ENCODE measurements at places on chromosomes 4 and X.
A peak's percentile ranks its signal among the peaks of the same experiment; 100 is the strongest.

GRCh38 chrX:34585561-34585960, 71.5 kb downstream of the TMEM47 start:
- DNase-seq: no peak

GRCh38 chrX:93594780-93595179, 78.6 kb downstream of the NAP1L3 start:
- no peak for DNase-seq

- DNase-seq: no peak
Measured at GRCh38 chrX:133350751-133351150, 64.5 kb downstream of the GPC4 start.

DNA sequence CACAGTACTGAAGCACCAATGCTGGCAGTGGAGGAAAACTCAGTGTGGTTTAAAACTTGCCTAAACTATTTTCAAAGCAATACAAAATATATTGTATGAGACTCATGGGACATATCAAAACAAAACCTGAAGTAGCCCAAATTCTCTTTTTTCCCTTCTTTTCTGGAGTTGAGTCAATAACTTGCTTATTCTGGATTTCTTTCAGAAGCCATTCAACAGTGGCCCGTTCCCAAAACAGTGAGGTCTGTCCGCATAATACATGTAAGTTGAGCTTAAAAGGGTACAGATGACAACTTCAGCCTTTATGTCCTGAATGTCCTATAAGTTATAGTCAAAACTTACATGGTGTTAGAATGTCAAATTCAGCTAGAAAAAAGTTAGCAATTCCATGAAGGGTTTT, 100.8 kb downstream of the SHISA3 start:
- DNase-seq: no peak

DNA sequence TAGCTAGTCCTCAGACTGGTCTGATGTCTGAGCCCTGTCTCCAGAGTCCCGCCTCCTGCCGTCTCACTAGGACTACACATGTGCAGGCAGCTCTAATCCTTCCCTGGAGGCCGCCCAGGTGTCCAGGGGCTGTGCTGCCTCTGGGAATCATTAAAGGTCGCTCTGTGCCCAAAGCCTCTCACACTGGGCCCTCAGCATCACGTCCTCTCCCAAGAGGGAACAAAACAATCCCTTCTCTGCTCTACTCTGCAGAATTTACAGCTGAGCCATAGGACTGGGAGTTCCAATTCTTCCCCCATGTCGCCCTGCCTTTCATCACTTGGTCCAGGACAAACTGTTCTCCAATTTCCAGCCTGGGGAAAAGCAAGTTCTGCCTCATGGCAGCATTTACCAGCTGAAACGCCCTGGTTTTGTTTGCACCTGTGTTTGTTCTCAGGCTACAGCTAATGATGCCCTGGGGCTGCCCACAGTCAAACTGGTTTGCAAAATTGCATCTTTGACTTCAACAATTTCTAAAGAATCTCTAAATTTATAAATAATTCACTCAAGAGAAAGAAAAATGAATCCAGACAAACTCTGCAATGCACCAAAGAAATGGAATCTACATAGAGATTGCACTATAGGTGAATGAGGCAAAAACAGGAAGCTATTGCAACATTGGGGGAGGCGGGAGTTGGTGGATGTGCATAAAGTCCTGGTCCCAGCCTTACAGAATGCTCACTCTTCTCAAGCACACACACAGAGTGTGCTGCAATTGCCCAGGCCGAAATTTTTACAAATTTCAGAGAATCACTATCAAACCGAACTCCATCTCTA, 7.2 kb upstream of the MRFAP1 start:
- no peak for DNase-seq

DNA sequence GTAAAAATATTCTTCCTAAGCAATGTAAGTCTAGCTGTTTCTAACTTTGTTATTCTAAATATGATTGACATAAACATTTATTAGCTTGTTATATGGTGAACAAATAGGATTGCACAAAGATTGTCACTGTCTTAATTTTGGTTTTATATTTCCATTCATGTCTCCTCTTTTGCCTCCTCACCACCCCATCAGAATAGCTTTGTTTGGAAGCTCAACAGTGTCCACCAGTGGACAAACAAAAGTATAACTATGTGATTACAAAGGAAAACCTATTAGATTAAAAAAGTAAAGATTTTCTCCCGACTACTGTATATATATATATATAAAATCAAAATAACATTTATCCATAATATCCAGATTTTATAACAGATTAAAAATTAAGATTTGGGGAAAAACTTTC, 468.2 kb downstream of the ZIC3 start:
- no peak for DNase-seq

GRCh38 chrX:129737916-129738315, 863 bp upstream of the XPNPEP2 start:
- no peak for DNase-seq

GRCh38 chr4:176660561-176660960, 132.2 kb downstream of the VEGFC start:
- DNase-seq: no peak

GRCh38 chrX:9312922-9313867, 151.7 kb upstream of the TBL1X start:
- peak; percentile 19 for DNase-seq

GRCh38 chrX:133362538-133362937, 52.8 kb downstream of the GPC4 start:
- no peak for DNase-seq

DNA sequence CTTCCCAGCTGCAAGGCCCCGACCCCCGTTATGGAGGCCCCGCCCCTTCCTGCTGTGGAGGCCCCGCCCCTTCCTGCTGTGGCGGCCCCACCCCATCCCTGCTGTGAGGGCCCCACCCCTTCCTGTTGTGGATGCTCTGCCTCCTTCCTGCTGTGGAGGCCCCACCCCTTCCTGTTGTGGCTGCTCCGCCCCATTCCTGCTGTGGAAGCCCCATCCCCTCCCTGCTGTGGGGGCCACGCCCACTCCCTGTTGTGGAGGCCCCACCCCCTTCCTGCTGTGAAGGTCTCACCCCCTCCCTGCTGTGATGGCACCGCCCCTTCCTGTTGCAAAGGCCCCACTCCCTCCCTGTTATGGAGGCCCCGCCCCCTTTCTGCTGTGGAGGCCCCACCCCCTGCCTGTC, 104.9 kb upstream of the PSAPL1 start:
- peak; percentile 21 for DNase-seq

GRCh38 chr4:5626913-5627312, 81.4 kb downstream of the EVC2 start:
- DNase-seq: no peak

- DNase-seq: no peak
Measured at GRCh38 chr4:86500527-86500926, 93.6 kb upstream of the PTPN13 start.

DNA sequence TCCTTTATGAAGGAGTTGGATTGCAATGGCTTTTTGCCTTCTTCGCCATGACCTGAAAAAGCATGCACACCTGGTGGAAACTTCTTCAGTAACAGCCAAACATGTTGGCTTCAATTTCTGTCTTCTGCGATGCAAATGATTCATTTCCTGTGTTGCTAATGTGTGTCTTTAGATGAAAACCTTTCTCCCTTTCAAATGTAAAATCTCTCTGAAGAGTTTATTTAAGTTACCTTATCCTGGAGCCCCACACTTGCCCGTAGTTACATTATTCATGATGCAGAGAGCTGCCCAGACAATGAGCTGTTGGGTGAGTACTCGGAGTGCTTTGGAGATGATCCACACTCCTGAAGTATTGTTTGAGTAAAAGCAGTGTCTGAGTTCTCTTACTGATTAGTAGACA, 1100.9 kb downstream of the RPA4 start:
- no peak for DNase-seq

DNA sequence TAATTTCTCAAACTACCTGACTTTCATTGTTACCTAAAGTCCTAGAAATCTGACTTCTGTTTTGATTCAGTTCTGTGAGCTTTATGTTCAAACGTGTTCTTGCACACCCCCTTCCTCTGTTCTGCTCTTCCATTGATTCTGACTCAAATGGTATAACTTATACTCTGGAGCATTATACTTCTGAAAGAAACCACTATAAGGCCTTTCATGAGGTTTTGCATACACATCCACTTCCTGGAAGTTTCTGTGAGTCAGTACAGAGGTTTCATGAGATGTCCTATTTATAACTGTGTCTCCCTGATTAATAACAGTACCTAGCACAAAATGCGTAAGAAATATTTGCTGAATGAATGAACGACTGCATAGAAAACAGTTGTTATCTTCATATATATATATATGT, 540.2 kb upstream of the CT83 start:
- no peak for DNase-seq

GRCh38 chr4:63693321-63693720, 715.9 kb downstream of the TECRL start:
- no peak for DNase-seq

DNA sequence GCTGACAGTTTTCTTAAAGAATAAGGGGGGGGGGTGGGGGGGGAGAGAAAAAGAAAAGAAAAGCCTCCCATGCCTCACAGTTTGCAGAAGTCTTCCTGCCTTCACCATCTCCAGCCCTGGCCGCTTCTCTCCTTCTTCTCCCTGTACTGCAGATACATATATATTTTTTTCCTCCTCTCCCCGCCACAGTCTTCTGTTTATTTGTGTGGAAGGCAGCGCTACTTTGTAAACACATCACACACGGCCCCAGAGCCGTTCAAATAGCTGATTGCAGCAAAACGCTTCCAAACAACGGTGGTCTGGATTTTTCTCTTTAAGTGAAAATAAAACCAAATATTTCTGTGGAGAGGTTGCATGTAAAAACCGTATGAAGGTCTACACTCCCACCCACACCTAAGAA, 732 bp downstream of the NLGN4X start:
- no peak for DNase-seq

- DNase-seq: no peak
Measured at GRCh38 chr4:103996637-103997036, 276.9 kb upstream of the TACR3 start.

GRCh38 chr4:39104255-39104654, 42.2 kb downstream of the KLHL5 start:
- DNase-seq: no peak

- no peak for DNase-seq
Measured at GRCh38 chr4:15907430-15907829, 31.1 kb downstream of the FGFBP1 start.
